ENCODE measurements at places on chromosomes 2 and 18. TPM values are rescaled to one million over a fixed set of nuclear protein-coding genes. Genes with fewer than 3 reads are reported as not detected.

The MAB21L4 gene
- total RNA-seq: not detected

The NAGK gene
- 40.5 TPM for total RNA-seq

The STARD6 gene
- not detected for total RNA-seq

The CHRNG gene
- total RNA-seq: not detected

The SS18 gene
- total RNA-seq: 155 TPM

The MYO3B gene
- total RNA-seq: 7.4 TPM

The TNFRSF11A gene
- 11.6 TPM for total RNA-seq

The RGPD6 gene
- 79.6 TPM for total RNA-seq

The VSNL1 gene
- not detected for total RNA-seq

The DNAH6 gene
- total RNA-seq: 9.3 TPM

The SLC38A11 gene
- not detected for total RNA-seq

The RPIA gene
- 8.6 TPM for total RNA-seq

The KCMF1 gene
- 40.4 TPM for total RNA-seq

The MC2R gene
- total RNA-seq: not detected

The LDLRAD4 gene
- 23.7 TPM for total RNA-seq

The ZEB2 gene
- 27.7 TPM for total RNA-seq

The CYP27C1 gene
- 0.40 TPM for total RNA-seq

The UNC50 gene
- 75.3 TPM for total RNA-seq

The TMEM17 gene
- 5.8 TPM for total RNA-seq

The TUBA3D gene
- not detected for total RNA-seq

The CSRNP3 gene
- total RNA-seq: 10.7 TPM

The RAB17 gene
- total RNA-seq: 37.6 TPM

The KCNG2 gene
- total RNA-seq: not detected

The NT5C1B gene
- total RNA-seq: not detected

The SCN2A gene
- total RNA-seq: 0.11 TPM

The ST6GAL2 gene
- total RNA-seq: 44.8 TPM

The UGT1A5 gene
- total RNA-seq: 1.8 TPM

The LCT gene
- total RNA-seq: 0.24 TPM

The ZAP70 gene
- 4.3 TPM for total RNA-seq

The RGPD4 gene
- not detected for total RNA-seq

The NEURL3 gene
- not detected for total RNA-seq

The STK17B gene
- 19.6 TPM for total RNA-seq

The CCDC74B gene
- 24.1 TPM for total RNA-seq

The REG1B gene
- total RNA-seq: not detected

The ADAM23 gene
- 3.0 TPM for total RNA-seq

The C1GALT1C1L gene
- 1.1 TPM for total RNA-seq

The LAMA1 gene
- total RNA-seq: 17.8 TPM

The AOX1 gene
- total RNA-seq: 47.2 TPM

The SLC23A3 gene
- total RNA-seq: 3.3 TPM

The STPG4 gene
- total RNA-seq: 0.22 TPM
